ENCODE measurements at places on chromosomes 7 and 10.
A peak's percentile ranks its signal among the peaks of the same experiment; 100 is the strongest.

- DNase-seq: no peak
Measured at GRCh38 chr10:95867866-95868265, 39.9 kb upstream of the CC2D2B start.

DNA sequence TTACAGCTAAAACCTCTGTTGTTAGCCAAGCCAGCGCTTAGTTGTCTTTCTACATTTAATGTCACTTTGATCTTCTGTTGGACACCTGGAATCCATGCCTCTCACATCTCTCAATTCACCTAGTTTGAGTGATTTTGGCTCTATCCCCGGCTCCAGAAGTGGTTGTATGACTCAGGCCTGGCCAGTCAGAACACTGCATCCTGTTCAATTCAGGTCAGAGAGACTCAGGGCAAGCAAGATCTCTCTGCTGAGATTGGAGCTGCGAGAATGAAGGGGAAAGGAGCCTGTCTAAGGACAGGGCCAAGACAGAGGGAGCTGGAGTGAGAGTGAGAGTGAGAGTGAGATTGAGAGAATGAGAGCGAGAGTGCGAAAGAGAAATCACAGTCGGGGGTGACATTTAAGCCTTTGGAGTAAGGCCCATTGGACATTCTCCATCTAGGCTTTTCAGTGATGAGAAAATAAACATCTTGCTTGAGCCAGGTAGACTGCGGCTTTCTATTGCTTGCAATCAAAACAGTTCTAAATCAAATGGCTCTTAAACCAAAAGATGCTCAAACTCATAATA is 83.3 kb upstream of the DYNC1I1 start:
- no peak for DNase-seq

GRCh38 chr10:49091450-49092210 is 23.7 kb downstream of the VSTM4 start:
- no peak for DNase-seq

DNA sequence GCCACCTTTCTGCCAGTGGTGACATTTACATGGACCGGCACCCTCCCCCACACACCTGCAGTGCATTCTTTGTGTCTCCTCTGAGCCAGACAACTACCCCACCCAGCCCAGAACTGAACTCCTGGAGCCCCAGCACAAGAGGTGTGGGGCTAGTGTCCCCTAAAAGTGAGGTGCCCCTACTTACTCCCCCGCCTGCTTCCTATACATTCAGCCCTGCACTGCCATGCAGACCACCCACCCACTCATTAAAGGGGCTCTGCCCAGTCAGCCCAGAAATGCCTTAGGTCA is 1.9 kb downstream of the SAP25 start:
- no peak for DNase-seq

GRCh38 chr7:156058248-156058647 is 246.0 kb upstream of the SHH start:
- DNase-seq: no peak

- DNase-seq: peak; percentile 88
Measured at GRCh38 chr7:77247206-77247850, 47.7 kb upstream of the FGL2 start.

DNA sequence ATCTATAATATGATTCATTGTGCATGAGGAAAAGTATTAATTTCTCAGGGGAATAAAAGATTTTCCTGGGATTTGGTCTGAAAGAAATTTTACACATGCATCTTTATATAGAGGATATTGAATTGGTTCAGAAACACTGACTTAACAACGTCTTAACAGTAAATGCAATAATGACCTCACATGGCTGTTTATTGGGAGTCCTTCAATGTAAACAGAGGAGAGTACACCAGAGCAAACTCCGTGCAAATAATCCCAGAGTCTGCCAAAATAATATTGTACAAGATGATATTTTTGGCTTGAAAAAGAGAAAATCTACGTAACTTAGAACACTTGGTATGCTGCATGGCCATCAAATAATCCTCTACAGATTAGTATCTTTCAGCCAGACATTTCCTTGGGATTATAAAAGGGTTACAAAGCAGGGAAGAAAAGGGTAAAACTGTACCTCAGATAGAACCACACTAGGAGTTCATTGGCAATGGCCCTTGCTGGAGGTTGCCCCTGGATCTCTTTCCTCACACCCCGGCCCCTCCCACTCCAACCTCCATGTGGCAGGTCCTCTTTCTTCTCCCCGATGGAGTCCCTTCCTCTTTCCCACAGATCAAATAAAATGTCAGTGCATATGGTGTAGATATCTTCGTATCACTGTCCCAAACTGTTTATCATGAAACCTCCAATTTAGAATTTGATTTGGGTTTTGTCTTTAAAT is 196.4 kb downstream of the EVX1 start:
- no peak for DNase-seq

DNA sequence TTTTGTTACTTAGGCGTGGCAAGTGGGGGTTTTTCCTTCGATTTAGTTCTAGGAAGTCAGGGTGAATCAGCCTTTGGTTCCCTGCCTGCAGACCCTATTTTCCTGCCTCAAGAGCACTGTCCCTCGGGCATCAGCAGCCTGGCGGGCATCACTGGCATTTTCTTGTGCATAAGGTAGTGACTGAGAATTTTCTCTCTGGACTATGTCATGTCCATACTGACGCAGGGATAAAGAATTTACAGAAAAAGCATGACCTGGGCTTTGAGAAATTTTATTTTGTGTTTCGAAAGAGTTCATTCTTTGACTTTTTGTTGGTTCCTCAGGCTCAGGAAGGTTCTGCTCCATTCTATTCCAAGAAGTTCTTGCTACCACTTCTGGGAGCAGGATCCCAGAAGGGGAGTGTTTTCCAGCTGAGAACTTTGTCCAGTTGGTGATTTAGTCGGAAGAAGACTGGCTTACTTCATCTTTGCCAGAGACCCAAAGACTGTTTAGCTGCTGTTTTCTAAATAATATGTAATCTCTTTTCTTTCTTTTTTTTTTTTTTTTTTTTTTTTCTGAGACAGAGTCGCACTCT is 213.9 kb upstream of the SH2B2 start:
- no peak for DNase-seq

DNA sequence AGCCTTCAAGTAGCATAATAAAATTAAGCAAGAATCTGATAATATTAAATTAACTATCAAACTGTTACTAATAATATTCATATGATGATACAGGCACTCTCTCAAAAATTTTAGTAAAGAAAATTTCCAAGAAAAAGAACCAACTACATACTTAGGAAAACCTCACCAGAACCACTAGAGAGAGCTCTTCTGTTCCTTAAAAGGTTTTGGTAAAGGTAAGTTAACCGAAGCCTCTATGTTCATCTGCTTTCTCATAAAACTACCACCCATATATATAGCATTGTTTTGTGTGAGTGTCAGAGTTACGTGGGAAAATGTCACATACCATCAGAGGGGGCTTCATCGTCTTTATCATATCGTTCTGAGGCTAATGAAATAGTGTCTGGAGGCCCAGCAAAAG is 20.7 kb downstream of the SKAP2 start:
- no peak for DNase-seq

DNA sequence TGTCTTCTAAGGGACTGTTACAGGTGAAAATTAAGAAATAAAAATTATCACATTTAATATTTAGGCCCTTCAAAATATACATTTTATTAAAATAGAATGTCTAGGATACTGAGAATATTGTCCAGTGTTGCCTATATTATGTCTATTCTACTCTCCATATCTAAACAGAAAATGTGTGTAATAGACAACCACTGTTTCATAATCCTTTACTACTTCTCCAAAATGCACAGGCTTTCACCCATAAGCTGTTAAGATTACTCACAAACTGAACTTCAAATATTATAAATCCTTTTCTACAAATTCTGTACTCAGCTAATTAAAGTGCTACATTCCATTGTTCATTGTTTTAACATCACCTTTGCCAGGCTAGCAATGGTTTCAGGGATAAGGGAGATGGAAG is 56.7 kb upstream of the TFEC start:
- DNase-seq: no peak

- DNase-seq: no peak
Measured at GRCh38 chr10:74282848-74283210, 131.8 kb downstream of the ADK start.

DNA sequence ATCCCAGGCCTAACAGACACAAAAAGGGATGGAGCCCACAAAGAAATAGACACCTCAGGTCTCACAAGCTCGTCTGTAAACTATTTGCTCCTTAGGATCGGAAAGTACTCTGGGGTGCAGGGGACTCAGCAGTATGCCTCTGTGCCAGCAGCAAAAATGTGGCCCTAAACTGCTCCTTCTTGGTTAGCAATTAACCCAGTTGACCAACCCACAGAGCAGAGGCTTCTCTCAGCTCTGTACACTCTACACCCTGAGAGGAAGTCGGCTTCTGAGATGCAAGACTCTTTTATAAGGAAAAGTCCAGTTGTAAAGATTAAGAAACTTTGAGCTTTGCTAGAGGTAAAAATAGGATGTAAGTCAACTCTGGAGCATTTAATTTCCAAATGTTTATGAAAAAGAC is 156.3 kb upstream of the PRSS58 start:
- DNase-seq: no peak

DNA sequence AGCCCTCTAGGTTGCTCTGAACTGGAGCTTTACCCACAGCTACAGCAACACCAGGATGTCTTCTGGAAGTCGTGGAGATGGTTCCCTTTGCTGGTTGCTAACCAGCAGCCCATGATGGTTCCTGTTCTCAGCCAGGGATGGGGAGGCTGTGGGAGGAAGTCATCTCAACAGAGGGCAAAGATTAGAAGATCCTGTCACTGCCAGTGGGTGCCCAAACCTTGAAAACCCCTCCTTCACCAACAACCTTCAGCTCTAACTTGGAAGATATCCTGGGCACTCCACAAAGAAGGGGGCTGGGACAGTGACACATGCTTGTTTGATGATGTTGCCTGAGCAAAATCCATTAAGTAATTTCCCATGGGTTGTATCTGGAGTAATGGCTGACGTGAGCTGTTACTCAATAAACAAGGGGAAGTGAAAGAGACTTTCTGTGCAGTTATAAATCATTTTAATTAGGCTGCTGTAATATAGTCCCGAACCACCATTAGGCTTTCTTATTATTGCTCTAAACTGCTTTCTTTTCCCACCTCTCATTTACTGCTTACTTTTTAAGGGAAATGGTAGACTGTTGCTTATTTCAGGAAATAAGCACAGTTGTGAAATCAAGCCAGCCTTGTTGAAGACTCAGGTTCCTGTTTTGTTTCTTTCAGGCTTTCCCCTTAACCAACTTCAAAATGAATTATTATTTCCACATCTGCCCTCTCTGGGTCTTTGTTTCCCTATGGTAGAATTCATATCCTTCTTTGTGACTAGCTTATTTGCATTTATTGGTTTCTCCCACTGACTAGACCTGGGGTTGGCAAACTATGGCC is 124.8 kb downstream of the PPP1R17 start:
- DNase-seq: no peak

- peak; percentile 2 for DNase-seq
Measured at GRCh38 chr7:129907122-129907736, 45.5 kb downstream of the UBE2H start.

GRCh38 chr10:80649183-80649582 is 111.5 kb downstream of the SH2D4B start:
- DNase-seq: no peak

DNA sequence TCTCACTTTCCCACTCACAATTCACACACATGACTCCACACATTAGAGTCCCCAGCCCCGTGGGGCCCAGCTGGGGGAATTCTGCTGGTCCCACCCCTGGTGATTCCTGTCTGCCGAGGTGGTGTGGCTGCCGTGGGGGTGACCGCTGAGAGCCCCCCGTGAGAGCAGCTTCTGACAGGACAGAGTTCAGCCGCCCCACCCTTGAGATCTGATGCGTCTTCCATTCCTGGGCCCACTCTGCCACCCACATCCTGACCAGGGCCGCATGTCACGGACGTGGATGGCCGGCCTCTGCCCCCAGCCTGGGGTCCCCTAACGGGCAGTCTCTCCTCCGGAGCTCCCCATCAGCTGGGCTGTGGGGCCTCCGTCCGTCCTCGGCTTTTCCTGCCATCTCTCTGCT is 240.1 kb upstream of the PITRM1 start:
- DNase-seq: no peak

- peak; percentile 54 for DNase-seq
Measured at GRCh38 chr10:17409170-17409733, 45.1 kb downstream of the ST8SIA6 start.

DNA sequence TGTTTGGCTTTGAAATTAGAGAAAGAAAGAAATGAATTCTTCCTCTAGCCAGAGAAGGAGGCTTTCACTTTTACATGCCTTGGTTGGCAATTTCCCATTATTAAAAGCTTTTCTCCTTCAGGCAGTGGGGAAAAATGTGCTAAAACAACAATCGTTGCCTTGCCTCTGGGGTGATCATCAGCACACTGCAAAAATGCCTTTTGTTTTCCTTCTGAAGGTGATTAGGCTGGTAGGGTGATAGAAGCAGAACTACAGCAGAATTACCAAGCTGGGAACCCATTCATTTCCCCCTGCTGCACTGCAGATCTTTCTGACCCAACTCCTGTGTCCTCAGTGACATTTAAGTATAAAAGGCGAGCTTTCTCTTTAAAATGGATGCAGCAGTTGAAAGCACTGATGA is 22.2 kb downstream of the ANK3 start:
- no peak for DNase-seq

DNA sequence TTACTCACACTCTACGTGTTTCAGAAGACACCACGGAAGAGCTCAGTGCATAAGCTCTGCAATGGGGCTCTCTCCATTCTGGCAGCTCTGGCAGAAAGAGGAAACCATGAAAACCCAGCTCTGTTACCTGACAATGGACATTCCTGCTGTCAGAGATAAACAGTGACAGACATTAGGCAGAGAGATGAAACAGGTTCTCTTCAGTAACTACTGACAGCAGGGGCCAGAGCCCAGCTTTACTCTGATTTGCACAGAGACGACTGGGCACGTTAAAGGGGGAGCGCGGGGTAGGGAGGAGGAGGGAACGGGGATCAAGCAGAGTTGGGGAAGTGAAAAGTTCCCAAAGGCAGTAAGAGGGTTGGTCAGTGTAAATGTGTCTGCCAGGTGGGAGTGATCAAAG is 206.1 kb downstream of the RAMP3 start:
- no peak for DNase-seq

DNA sequence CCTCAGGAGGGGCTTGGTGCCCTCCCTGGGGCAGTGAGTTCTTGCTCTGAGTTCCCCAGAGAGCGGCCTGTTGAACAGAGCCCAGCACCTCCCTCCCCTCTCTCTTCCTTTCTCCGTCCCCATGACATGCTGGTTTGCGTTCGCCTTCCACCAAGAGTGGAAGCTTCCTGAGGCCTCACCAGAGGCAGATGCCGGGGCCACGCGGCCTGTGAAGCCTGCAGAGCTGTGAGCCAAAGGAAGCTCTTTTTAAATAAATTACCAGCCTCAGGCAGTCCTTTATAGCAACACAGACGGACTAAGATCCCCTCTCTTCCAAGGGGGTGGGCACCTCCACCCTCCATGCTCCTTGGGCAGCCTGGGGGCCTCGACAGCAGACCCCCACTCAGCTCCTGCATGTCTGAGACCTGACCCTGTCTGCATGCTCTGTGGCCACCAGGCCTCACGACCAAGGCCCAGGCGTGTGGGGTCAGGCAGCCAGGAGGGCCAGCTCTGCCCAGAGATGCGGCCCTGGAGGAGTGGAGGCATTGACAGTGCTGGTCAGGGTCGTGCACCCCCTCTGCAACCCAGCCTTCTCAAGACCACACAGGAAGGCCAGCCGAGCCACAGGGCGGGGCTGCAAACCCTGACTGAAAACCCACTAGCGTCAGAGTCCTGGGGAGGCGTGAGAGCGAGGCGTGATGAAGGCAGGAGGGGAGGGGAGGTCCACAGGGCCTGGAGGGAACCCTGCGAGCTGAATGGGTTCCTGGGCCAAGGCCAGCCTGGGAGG is 54.6 kb upstream of the ADGRA1 start:
- DNase-seq: no peak
